ENCODE measurements at places on chromosomes 2 and 18.

DNA sequence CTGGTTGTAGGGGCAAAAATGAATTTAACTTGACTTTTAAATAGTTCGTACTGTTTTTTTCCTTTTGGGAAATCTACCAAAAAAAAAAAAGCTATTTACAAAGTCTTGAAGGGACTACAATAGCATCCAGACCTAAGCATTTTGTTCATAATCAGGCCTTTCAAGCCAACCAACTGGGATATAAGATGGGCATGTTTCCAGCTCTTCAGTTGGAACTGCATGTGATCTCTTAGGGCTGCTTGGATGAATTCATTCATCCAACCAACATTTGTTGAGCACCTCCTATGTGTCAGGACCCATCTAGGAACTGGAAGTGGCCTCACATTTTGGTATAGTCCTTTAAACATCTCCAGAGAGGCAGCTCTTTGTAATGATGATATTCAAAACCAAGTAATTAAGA is 98.6 kb downstream of the AAK1 start:
- no peak for DNase-seq

DNA sequence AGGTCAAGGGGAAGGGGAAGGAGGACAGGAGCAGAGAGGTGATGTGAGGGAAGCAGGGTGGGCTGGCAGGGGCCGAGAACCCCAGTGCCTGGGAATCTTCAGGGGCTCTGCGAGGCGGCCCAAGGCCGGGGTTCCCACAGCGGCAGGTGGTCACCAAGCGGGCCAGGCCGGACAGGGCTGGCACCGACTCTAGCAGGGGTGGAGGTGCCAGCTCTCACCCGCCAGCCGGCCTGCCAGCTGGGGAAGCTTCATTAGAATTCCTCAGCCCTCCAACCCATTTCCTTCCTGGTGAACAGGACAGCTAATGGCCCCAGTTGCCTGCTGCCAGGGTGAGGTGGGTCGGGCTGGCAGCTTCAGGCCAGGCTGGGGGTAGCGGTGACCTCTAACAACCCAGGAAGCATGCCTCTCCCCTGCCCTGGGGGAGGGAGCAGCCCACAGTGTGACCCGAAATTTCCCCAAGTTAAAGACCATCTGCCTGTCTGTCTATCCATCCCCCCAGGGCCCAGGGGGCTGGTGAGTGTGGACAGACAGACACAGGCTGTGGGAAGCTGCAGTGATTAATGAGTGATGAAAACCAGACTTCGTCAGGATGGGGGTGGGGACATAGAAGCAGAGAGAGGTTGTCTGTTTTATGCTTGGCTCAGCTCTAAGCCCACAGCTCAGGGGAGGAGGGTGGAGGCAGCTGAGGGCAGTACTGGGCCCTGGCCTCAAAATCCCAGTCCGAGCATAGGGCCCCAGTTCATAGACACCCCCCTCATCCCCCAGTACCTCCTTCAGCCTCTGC is 144.1 kb downstream of the ZFP36L2 start:
- peak; percentile 48 for DNase-seq

- no peak for DNase-seq
Observed at GRCh38 chr2:202636213-202636513, 1.4 kb downstream of the FAM117B start.

DNA sequence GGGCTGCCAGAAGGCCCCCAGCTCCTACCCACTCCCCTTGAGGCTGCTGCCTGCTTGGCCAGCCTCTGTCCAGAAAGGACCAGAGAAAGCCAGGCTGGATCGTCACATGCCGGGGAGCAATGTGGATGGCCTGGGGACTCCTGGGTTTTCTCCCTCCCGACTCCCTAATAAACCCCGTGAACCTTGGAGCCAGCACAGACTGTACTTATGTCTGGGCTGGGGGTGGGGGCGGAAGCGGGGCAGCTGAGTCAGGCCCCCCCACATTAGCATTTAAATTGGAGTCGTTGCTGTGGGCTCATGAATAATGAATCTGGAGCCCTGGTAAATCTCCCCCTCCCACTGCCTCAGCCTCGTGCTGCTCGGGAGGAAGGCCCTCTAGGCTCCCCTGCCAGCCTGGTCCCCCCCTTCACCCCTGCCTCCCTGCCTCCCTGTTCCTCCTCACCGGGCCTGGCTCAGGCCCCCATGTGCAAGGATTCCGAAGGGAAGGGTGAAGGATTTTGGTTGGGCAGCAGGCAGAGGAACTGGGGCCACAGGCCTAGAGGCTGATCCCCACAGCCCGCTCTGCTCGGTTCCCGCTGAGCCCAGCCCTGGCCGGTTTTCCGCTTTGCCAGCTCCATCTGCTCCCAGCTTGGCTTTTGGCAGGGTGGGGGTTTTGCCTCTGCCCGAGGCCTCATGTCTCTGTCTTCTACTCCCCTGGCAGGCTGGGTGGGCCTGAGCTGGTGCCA is 7.3 kb upstream of the ASIC4 start:
- DNase-seq, result no peak

- DNase-seq, result peak; percentile 50
Observed at GRCh38 chr18:35050705-35051195, 9.5 kb downstream of the MAPRE2 start.

DNA sequence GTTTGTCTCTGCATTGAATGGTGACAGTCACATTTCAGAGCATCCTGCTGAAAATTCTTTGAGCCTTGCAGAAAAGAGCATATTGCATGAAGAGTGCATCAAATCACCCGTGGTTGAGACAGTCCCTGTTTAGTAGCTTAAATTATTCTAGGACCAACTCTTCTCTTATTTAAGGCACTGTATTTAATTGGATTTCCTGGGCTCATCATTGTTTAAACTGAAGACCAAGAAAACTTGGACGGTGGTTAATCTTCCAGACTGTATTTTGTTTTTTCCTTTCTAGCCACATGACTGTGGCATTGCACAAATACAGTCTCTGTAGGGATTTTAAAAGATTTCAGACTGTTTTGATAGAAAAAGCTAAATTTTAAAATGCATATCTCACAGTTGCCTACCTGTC is 114.4 kb downstream of the GALNT3 start:
- DNase-seq, result no peak

DNA sequence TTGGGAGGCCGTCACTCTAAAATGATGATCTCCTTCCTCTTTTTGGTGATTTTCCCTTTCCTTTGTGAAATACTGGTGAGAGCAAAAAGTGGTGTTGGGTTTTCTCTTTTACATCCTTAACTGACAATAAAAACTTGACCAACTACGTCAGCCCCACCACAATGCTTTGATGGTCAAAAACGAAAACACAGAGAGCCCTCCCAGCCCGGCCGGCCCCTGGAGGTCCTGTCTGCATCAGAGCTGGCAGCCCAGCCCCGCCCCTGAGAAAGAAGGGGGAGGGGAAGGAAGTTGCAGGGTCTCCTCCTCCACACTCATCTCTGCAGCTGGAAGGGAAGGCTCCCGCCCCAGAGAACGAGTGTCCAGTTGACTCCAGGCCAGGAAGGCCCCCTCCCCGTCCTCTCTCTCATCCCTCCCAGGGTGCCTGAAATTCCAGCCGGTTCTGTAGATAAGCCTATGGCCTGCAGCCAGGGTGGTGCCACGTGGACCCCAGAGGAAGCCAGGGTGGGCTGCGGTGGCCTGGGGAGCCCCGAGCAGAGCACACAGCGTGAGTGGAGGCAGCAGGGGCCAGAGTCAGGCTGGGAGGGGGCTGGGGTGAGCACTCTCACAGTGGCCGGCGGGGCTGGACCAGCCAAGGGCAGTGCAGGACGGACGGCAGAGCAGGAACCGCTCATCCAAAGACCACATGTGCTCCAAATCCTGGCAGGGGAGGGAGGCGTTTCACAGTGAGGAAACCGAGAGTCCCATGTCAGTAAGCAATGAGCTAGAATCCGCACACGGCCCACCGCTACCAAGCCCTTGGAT is 19.8 kb downstream of the BIN1 start:
- peak; percentile 84 for DNase-seq

- no peak for DNase-seq
Observed at GRCh38 chr2:64543008-64543697, 19.0 kb downstream of the AFTPH start.

DNA sequence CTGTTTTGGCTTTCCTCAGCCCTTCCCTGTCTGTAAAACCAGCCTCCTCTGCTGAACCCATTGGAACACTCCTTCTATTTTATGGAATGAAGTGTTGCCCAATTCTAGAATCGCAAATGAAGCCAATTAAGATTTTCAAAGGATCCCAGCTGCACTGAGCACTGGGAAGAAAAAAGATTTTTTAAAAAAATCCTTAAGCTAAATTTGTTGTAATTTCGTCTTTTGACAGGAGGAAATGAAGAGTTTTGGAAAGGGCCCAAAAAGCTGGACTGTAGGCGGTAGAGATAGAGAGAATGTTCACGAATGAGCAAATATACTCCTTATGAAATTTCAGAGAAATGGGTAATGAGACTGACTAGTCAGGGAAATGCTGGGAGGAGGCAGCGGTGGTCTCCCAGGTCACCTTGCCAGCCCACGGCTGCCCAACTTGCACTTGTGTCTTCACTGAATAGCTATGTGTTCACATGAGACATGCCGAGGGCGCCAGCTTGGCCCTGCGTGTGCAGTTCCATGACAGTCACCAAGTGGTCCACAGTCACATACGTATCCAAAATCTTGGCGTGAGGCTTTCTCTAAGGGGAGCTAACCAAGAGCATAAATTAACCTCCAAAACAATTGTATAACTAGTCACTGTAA is 69.9 kb downstream of the SGPP2 start:
- no peak for DNase-seq

- no peak for DNase-seq
Observed at GRCh38 chr2:134139611-134140010, 114.3 kb upstream of the MGAT5 start.

DNA sequence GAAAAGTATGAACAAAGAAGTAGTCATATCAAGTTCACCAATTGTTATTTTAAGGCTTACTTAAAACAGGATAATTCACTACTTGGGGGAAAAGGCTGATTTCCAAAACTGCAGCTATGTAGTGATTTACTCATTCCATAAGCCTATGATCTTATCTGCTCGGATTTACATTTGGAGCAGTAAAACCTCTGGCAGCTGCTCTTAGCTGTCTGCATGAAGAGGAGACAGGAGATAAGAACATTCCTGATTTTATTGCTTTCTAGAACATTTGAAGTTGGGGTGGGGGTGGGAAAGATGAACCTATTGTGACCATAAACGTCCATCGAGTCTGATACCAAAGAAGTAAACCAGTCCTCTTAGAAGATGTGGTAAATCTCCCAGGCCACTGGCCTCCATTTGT is 120.9 kb downstream of the MMADHC start:
- no peak for DNase-seq

- no peak for DNase-seq
Observed at GRCh38 chr2:147173189-147173581, 671.6 kb upstream of the ACVR2A start.

- DNase-seq, result no peak
Observed at GRCh38 chr2:235165631-235166030, 213.8 kb downstream of the SH3BP4 start.

GRCh38 chr2:73939419-73939818 is 12.7 kb downstream of the DGUOK start:
- peak; percentile 34 for DNase-seq

- DNase-seq, result peak; percentile 44
Observed at GRCh38 chr2:120520929-120521912, 175.3 kb downstream of the INHBB start.

DNA sequence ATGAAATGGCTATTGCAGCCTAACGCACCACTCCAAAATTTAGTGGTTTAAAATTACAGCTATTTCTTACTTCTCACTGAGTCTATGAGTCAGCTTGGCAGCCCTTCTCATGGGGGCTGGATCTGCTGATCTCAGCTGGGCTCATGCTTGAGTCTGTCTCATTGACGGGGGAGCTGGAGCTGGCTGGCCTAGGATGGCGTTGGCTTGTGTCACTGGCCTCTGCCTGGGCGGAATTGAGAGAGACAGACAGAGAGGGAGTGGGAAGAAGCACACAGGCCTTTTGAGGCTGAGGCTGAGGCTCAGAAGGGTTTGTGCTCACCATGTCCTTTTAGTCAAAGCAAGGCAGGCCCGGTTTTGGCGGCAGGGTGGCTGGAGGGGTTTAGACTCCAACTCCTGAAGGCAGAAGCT is 412.1 kb upstream of the MYT1L start:
- peak; percentile 47 for DNase-seq

- DNase-seq, result no peak
Observed at GRCh38 chr2:3222636-3223035, 155.0 kb downstream of the EIPR1 start.

- DNase-seq, result no peak
Observed at GRCh38 chr2:108937367-108938017, 51.5 kb downstream of the EDAR start.

DNA sequence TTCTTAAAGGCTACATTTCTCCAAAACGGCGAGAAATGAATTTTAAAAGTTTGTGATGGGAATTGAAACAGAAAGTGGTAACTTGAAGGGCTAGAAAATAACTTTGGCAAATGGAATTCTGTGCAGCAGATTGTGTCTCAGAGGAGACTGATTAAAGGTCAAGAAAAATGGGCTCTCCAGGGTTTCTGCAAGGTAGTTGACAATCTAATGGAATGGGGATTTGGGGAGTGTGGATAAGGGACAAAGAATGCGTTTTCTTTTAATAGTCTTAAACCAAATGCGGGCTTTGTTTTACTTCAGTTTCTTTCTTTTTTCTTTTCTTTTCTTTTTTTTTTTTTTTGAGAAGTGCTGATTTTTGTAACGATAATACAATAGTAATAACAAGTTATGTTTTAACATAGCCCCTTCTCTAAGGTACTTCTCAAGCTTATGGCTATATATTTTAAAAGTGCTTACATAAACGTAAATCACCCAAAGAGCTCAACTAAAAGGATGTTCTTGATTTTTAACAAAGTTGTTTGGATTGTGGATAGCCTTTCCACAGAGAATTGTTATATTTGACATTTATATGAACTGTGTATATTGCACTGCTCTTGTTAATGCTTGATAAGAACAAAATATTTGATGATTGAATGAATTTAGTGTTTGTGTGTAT is 36.6 kb downstream of the CAMKMT start:
- DNase-seq, result no peak

GRCh38 chr2:70850925-70851324 is 15.3 kb upstream of the CD207 start:
- DNase-seq, result peak; percentile 62

DNA sequence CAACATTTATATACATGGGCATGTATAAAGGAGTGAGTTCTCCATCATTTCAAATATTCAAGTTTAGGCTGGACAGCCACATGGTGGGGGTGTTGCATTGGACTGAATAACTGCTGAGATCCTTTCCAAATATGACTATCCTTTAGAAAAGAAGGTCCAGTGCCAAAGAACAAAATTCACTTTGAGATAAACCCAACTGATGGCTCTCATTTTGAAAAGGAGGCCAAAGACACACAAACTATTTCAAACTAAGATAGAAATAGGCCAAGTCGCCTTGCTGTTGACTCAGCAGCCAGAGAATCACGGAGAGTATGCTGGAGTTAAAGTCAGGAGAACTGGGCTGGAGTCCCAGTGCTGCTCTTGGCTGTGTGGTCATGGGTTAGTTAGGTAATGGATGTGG is 204.5 kb upstream of the LRATD1 start:
- DNase-seq, result no peak

DNA sequence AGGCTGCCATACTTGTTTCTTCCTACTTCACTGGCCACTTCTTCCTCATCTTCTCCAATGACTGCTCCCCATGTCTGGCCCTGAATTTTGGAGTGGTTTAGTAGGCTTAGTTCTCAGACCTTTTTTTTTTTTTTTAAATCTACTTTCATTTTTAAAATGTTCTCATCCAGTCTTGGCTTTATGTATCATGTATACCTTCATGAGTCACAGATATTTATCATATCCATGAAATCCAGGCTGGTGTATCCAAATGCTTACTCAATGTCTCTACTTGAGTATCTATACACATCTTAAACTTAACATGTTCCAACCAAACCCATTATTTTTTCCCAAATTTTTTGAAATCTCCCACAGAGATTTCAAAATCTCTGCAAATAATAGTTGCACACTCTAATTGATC is 26.3 kb upstream of the CFAP36 start:
- DNase-seq, result peak; percentile 14

GRCh38 chr2:27379836-27380625 is 503 bp downstream of the ZNF513 start:
- peak; percentile 73 for DNase-seq

- no peak for DNase-seq
Observed at GRCh38 chr2:200445284-200445683, 64.6 kb downstream of the KCTD18 start.
